ENCODE measurements at places on chromosomes 6 and 20.

DNA sequence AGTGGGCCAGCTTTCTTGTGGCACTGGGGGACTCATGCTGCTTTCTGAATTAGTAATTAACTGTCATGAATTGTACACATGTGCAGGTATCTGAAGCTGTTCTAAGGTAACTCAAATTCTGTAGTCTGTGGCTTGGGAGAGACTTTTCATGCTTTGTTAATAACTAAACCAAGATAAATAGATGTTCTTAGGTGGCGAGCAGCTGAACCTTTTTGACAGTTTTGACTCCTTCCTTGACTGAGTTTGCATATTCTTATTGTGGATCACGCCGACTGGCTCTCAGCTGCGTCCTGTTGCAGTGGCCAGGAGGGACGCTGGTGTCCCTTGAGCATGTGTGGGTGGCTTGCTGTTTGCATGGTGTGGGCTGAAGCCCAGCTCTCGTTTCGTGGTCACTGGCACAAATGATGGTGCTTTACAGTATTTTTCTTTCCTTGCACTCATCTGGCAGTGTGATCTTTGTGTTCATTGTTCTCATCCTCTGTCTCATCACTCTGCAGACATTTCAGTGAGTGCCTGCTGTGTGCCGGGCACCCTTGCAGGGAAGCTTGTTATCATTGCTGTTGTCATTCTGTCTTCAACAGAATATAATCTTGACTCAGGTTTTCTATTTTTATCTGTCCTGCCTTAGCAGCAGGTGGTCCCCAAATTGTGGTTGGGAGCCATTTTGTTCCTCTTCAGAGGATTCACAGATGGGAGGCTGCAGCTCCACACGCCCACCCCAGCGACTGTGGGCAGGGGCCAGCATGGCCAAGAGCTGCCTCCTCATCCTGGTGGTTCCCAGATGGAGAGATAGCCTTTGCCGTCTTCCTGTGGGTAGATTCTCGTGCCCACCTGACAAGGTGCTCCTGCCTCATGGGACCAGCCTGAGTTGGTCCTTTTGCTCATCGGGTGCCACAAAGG lies 39.6 kb downstream of the DUSP22 start:
- DNase-seq: no peak

DNA sequence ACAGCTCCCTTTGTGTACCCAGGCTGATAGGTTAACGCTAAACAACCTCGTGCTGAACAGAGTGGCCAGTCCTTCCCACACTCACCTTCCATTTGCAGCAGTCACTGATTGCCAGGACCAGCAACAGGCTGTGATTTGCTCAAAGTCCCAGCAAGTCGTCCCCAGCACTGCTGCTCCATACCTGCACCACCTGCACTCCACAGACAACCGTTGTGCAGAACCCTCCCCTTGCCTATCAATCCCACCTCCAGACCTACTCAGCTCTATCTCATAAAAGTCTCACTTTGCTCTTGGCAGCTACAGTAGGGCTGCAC lies 43.1 kb upstream of the SCML4 start:
- no peak for DNase-seq

DNA sequence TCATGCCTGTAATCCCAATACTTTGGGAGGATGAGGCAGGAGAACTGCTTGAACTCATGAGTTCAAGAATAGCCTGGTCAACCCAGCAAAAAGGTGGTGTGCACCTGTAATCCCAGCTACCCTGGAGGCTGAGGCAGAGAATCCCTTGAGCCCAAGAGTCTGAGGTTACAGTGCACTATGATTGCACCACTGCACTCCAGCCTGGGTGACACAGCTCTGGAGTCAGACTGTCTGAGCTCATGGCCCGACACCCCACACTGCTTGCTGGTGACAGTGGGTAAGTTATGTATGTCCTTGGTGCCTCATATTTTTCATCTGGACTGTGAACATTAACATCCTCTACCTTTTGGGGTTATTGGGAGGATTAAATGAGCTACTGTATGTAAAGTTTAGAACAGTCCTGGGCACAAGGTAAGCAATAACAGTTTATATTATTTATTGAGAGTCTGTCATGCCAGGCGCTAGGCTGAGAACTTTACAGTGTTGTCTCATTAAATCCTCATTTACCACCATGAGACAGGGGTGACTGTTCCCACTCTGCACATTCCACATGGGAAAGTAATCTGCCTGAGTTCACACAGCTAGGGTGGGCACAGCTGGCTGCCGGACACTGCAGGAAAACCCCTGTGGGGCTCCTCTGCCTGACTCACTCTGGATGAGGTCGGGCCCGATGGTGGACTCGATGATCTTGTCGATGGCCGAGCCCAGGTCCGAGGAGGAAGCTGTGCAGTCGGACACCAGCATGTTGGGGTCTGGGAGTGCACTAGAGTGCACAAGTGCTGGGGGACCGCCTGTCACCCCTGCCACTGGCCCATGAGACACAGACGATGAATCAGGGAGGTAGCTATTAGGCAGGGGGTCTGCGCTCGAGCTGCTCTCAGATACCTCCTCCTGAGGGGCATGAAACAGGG lies 2.9 kb downstream of the ZNF335 start:
- DNase-seq: peak; percentile 80

GRCh38 chr6:133887156-133887879 lies 1.6 kb upstream of the TCF21 start:
- DNase-seq: peak; percentile 36

DNA sequence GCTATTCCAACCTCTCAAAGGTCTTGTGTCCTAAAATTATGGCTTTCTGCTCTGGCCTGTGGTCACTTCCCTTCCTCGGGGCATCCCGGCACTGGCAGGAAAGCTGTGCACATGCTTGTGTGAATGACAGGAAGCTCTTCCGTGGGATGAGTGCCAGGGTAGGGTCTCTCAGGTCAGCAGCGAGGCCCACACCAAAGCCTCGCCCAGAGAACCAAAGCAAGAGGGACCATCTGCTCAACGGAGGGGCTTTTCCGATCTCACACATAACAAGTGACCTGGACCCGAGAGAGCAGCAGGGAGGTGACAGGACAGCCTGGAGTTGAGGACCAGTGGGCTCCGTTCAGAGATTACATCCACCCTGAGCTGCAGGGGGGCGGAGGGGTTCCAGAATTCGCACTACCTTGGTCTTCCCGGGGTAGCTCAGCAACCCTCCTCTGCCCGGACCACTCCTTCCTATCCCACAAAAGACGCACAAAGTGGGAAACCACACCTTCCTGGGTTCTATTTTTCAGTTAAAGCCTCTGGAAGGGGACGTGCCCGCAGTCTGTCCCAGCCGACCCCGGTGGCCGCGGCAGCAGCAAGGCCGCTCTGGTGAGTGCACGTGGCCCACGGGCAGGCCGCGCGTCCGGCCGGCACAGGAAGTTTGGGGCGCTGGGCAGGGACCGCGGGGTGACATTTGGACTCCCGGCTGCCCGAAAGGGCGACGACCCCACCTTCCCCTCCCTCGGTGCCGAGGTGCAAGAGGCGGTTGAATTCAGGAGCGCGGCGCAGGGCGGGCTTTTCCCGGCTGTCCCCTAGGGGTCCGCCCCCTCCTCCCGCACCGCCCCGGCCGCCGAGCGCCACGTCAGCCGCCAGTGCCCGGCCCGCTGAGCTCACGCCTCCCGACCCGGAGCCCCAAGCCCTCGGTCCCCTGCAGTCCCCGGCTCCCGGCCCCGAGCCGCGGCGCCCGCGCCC lies 988 bp downstream of the TXNDC5 start:
- DNase-seq: peak; percentile 31
